ENCODE measurements at places on chromosomes 11 and 22.

GRCh38 chr11:61793083-61793828 lies 545 bp downstream of the FEN1 start:
- DNase-seq = no peak

GRCh38 chr22:19891317-19892256 lies 36.9 kb upstream of the GNB1L start:
- peak; percentile 77 for DNase-seq

- DNase-seq = no peak
Observed at GRCh38 chr11:15907806-15908205, 448.5 kb downstream of the SOX6 start.

DNA sequence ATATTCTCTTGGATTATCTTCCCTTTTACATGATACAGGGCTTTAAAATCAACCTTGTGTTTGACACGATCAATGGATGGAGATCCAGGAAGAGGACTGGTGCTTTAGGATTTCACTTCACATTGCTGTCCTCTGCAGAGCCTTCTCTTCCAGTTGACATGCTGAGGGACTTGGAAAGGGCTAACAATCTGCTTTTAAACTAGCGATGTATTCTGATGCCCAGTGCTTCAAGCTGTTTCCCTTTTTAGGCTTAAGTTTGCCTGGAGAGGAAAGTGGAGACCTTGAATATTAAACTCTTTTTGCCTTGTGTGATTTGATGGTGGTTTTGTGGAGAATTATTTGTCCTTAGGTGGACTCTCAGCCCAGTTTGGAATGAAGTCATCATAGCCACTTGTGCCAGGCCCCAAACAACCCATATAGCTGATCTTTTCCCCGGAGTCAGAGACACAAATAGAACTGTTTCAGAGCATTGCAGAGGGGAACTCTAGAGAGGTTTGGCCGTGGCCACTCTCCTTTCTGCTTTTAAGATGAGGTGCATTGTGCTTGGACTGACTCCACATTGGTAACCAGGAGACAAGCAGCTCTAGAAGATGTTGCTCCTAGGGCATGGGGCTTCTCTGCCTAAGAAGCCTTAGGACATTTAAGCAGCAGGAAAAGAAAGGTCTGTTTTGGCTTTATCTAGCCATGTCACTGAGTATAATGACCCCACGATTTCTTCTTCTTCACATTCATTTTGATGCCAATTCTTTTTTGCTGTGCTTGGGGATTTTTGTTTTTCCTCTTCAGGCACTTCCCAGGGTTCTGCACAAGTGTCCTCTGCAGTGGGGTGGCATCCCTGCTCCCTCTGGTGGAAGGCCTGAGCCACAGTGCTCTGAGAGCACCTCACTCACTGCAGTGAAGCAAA lies 152.8 kb downstream of the NCAM1 start:
- DNase-seq = no peak

GRCh38 chr11:118287006-118287405 lies 17.5 kb upstream of the CD3E start:
- no peak for DNase-seq

DNA sequence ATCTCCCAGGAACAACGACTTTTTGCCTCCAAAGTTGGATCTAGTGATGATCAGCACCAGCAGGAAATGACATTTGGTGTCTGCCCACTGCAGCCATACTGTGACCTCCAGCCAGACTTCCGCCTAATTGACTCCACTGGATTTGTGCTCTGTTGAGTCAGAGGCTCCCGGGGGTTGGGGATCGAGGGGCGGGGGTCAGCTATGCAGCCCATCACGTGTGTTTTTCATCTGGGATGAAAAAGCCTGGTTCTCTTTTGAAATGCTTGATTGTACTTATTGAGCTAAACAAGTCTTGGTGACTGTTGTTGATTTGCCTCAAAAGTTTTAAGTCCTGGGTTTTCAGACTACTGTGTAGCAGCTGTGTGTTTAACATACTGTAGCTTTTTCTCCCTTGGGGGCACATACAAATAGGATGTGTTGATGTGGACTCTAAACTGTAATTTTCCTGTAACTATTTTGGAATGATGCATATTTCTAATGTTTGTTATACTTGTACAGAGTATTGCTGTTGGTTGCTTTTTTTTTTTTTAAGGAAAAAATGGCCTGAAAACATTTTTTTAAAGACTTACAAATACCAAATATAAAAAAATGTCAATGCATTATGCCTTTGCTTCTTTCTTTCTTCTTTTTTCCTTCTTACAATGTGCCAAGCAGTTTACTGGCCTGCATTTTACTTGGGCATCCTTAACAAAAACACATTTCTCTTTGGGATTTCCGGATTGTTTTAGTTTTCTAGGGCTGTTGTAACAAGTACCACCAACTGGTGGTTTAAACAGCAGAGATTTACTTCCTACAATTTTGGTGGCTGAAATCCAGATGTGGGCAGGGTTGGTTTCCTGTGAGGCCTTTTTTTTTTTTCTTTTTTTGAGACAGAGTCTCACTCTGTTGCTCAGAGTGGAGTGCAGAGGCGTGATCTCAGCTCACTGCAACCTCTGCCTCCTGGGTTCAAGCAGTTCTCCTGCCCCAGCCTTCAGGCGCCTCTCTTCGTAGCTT lies 46.1 kb upstream of the OR4B1 start:
- no peak for DNase-seq

- DNase-seq = no peak
Observed at GRCh38 chr11:70912226-70912840, 340.0 kb downstream of the SHANK2 start.

DNA sequence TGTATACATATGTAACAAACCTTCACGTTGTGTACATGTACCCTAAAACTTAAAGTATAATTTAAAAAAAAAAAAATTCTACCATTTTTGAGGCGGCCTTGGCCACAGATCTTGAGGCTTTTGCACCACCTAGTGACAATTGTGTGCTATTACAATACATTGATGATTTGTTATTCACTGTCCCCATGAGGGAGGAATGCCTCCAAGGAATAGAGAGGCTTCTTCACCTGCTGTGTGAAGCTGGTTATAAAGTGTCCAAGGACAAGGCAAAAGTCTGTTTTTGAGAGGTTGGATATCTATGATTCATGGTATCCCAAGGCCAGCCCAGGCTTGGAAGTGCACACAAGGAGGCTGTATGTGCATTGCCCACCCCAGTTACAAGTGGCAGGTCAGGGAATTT lies 30.7 kb downstream of the SLC22A25 start:
- no peak for DNase-seq

- DNase-seq = no peak
Observed at GRCh38 chr11:133443206-133443747, 89.0 kb downstream of the OPCML start.

All from stimulated activated CD8-positive, alpha-beta memory T cell treated with anti-CD3 and anti-CD28 coated beads, Interleukin-4, amount 100 ng/mL, for 4 hours (primary cell).